Activated CD4-positive, alpha-beta memory T cell treated with anti-CD3 and anti-CD28 coated beads, Interleukin-2, amount 10 ng/mL, durations not matched to agents 7 days and 5 days (primary cell): ENCODE measurements at places on chromosomes 4 and X.

DNA sequence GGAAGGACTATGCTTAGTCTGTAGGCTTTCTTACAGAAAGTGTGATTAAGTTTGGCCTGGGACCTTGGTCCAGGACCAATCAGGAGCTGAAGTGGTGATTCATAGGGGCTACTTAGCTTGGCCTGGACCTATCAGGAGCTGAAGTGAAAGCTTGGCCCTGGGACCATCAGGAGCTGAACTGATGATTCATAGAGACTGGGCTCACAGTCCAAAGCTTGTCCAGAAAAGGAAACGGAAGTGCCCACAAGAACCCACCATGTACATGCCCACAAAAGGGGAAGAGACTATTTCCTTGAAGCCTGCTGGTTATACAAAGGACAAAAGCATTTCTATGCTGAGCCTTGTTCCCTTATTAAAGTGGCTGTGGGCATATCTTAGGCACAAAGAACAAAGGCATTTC, 12.6 kb downstream of the TENT5D start:
- DNase-seq = no peak

DNA sequence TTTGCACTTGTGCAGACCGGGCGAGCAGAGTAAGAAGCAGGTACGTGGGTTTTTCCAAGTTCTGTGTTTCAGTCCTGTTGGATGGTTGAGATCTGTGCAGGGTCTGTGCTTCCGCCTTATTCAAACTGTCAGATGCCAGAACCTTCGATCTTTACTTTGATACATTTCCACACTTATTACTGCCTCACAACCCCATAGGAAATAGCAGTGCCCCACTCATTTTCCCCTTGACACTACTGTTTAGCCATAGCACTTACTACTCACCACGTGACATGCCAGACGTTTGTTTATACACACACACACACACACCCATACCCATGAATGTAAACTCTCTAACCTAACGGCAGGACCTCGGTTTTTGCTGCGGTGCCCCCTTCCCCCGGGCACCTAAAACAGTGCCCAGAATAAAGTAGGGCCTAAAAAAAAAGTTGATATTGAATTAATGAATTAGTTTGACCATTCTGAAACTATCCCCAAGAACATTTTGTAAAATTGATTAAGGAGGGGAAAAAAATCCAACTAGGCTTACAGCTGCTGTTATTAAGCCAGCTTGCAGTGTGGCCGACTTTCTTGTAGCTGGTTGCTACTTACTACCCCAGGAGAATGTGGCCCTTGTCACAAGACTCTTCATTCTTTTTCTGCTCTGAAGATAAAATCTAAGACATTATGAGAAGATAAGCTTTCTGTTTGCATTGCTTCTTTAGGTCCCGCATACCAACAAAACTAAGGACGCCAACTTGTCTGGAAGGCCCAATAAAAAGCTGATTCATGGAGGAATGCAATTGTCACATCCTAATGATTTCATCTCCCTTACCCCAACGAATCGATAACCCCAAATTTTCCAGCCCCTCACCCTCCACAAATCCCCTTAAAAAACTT, 704 bp upstream of the SEPSECS start:
- DNase-seq = no peak

GRCh38 chr4:177281351-177281909, 28.2 kb upstream of the NEIL3 start:
- no peak for DNase-seq

GRCh38 chr4:184784628-184785257, 41.0 kb downstream of the ACSL1 start:
- DNase-seq = no peak

DNA sequence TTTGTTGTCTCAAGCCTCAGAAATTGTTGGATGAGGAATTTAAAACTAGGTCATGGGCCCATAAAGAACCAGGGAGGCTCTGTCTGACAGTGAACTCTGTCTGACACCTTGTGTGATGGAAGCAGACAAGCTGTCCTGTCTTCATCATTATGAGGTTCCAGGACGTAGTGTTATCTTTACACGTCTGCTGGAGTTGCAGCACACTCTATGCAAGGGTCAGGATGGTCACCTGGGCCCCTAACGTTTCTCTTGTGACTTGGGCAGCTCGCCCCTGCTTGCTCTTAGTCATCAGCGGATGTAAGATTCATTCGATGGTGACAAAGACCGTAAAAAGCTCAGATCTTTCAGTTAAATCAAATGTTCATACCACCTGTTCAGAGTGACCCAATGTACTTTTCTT, 92.0 kb upstream of the ADGRG2 start:
- no peak for DNase-seq

- no peak for DNase-seq
Observed at GRCh38 chr4:16641971-16642370, 256.5 kb downstream of the LDB2 start.

- no peak for DNase-seq
Observed at GRCh38 chrX:9055354-9055753, 21.4 kb upstream of the FAM9B start.

DNA sequence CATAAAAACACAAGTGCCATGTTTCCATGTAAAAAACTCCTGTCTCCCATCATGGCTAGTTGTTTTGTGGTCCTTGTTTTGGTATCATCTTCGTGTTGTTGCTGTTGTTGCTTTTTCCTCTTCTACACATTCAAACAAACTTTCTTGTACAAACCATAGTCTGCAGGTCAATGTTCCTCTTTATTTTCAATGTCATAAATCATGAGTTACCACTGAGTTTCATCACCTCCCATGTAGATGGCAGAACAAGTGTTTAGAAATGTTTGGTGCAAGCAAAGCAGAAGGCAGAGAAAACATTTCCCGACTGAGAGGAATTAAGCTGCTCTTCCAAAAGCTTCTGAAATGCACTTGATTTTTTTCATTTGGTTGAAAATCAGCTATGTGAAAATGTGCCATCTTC, 166.0 kb downstream of the ANTXR2 start:
- no peak for DNase-seq

GRCh38 chr4:79621061-79621460, 213.0 kb upstream of the GK2 start:
- DNase-seq = no peak

DNA sequence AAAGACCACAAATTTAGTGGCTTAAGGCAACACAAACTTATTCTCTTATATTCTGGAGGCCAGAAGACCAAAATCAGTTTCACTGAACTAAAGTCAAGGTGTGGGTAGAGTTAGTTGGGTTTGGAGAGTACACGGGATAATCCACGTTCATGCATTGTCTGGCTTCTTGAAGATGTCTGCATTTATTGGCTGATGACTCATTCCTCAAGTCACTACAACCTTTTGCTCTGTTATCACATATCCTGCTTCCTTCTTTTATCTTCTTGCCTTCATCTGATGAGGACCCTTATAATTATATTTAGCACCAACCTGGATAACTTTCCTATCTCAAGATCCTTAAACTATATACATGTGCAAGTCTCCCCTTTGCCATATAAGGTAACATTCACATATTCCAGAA, 590.0 kb downstream of the FSTL5 start:
- no peak for DNase-seq
